LHCN-M2 (cell line): ENCODE measurements at places on chromosomes 2 and 18. TPM values are rescaled to one million over a fixed set of nuclear protein-coding genes. Genes with fewer than 3 reads are reported as not detected.

The EMILIN1 gene
- 6.1 and 11.0 TPM in 2 replicates for total RNA-seq

The MAP2 gene
- 0.06 and 0.23 TPM in 2 replicates for total RNA-seq

The SERPINB12 gene
- 0.29 TPM in 1 of 2 replicates, not detected in the other for total RNA-seq

The TLX2 gene
- total RNA-seq = 0.46 and 1.1 TPM in 2 replicates

The ALPI gene
- total RNA-seq = not detected in 2 replicates

The BARD1 gene
- total RNA-seq = 23.2 and 23.5 TPM in 2 replicates

The DSG2 gene
- under 0.01 TPM in 2 replicates for total RNA-seq

The WDR35 gene
- 10.3 and 10.6 TPM in 2 replicates for total RNA-seq

The SKOR2 gene
- total RNA-seq = not detected in 2 replicates

The HOXD13 gene
- total RNA-seq = not detected in 2 replicates

The L3MBTL4 gene
- total RNA-seq = not detected in 2 replicates

The SNED1 gene
- total RNA-seq = 35.5 and 53.1 TPM in 2 replicates

The MYOM1 gene
- under 0.01 and 0.06 TPM in 2 replicates for total RNA-seq

The CLEC4F gene
- not detected in 2 replicates for total RNA-seq

The KLHL41 gene
- 32.3 and 91.1 TPM in 2 replicates for total RNA-seq

The TCF23 gene
- not detected in 2 replicates for total RNA-seq

The SKA1 gene
- 44.1 and 47.3 TPM in 2 replicates for total RNA-seq

The FAP gene
- 102 and 115 TPM in 2 replicates for total RNA-seq

The VIT gene
- 0.51 and 1.0 TPM in 2 replicates for total RNA-seq

The PCARE gene
- total RNA-seq = not detected in 2 replicates

The LHCGR gene
- not detected in 2 replicates for total RNA-seq

The BOLL gene
- not detected in 2 replicates for total RNA-seq

The CAD gene
- total RNA-seq = 42.7 and 44.5 TPM in 2 replicates

The FAM237A gene
- total RNA-seq = not detected in 2 replicates

The ACOXL gene
- total RNA-seq = not detected in 2 replicates

The GKN1 gene
- total RNA-seq = not detected in 2 replicates

The HK2 gene
- 8.5 and 9.8 TPM in 2 replicates for total RNA-seq

The OSGEPL1 gene
- total RNA-seq = 11.4 and 13.3 TPM in 2 replicates

The SFT2D3 gene
- 6.0 and 6.5 TPM in 2 replicates for total RNA-seq

The USP37 gene
- total RNA-seq = 11.1 and 11.9 TPM in 2 replicates

The FAM98A gene
- total RNA-seq = 41.2 and 52.7 TPM in 2 replicates

The FSIP2 gene
- total RNA-seq = 0.13 and 0.17 TPM in 2 replicates

The TRAPPC12 gene
- total RNA-seq = 48.6 and 64.6 TPM in 2 replicates

The SLC66A3 gene
- total RNA-seq = 37.8 and 55.9 TPM in 2 replicates

The AGXT gene
- total RNA-seq = not detected in 2 replicates

The SPC25 gene
- total RNA-seq = 34.6 and 35.1 TPM in 2 replicates

The PSMA8 gene
- not detected in 2 replicates for total RNA-seq

The IL18R1 gene
- total RNA-seq = 0.06 TPM in 1 of 2 replicates, not detected in the other

The TTN gene
- 2.0 and 5.5 TPM in 2 replicates for total RNA-seq

The DNAH6 gene
- not detected in 2 replicates for total RNA-seq

The DTYMK gene
- 108 and 132 TPM in 2 replicates for total RNA-seq

The ZSWIM2 gene
- 0.06 TPM in 1 of 2 replicates, not detected in the other for total RNA-seq

The NEU2 gene
- total RNA-seq = not detected in 2 replicates

The ETAA1 gene
- total RNA-seq = 30.5 and 32.1 TPM in 2 replicates

The CXCR4 gene
- not detected in 2 replicates for total RNA-seq

The DPY30 gene
- total RNA-seq = 69.6 and 70.7 TPM in 2 replicates

The PTPRN gene
- 1.5 and 2.8 TPM in 2 replicates for total RNA-seq

The OXER1 gene
- total RNA-seq = 0.13 and 0.52 TPM in 2 replicates

The FAM110C gene
- total RNA-seq = not detected in 2 replicates

The UGT1A3 gene
- total RNA-seq = not detected in 2 replicates

The SERPINB10 gene
- total RNA-seq = not detected in 2 replicates

The MYCN gene
- total RNA-seq = not detected in 2 replicates

The CPO gene
- not detected in 2 replicates for total RNA-seq
